Stimulated activated CD4-positive, alpha-beta T cell treated with anti-CD3 and anti-CD28 coated beads, Interleukin-12 subunit alpha, Interleukin-12 subunit beta, amount 100 ng/mL, for 48 hours (primary cell): ENCODE measurements at places on chromosomes 3 and 15.

DNA sequence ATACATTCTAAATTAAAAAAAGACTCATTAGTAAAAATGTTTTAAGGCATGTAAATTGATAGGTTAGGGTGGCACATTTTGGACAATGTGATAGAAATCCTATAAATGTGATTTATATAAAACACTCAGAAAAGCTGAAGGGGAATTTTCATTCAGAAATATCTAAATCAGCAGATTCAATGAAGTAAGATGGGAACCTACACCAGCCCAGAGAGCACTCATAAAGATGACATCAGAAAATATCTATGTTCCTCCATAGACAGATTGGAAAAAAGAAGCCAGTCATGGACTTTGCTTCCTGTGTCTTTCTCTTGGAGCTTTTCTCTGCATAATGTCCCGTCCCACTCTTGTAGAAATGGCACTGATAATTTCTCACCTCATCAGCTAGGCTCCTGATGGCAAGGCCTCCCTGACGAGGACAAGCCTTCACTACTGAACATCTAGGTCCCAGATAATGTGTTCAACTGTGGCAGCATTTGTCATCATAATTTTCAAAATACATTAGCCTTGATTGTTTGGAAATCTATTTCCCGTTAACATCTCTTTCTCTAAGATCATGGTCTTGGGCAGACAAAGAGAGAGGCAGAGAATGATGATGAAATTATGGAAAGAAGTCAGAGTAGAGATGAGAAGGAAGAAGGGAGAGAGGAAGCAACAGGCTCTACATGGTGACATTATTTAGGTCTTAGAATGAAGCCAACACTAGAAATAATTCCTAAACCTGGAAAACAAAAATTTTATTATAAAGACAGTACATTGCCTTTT lies 354.4 kb downstream of the NTRK3 start:
- no peak for DNase-seq

- DNase-seq, result no peak
These were observed 1.7 kb upstream of the RARB start for GRCh38 chr3:25426408-25426807.

DNA sequence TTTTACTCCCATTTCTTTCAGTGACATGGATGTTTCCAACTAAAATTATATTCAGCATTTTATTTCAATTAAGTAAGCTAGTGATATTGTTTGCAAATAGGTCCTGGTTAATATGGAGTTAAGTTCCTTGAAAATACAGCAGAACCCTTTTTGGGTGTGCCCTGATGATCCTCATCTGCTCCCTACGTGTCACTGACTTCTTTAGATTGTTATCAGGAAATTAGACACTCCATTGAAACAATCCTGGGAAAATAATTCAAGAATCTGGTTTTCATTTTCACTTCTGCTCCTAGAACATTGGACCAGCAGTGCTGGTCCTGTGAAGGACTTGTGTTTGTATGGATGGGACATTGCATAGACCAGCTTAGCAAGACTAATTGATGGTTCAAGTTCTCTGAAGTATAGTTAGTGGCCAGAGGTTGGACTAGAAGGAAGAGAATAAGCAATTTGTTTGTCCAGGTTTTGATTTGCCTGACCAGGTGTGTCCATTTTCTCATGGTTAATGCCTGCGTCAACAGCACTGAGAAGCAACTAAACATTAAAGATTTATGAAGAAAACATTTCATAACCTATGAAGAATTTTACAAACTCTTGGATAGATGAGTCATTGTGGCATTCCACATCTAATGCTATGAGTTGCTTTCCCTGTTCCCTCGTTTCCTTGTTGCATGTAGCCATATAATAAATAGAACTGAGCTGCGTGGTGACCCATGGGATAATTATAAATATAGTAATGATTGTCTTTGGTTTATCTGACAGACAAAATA lies 95.8 kb downstream of the ZPLD1 start:
- DNase-seq, result no peak

GRCh38 chr3:45453083-45453482 lies 64.7 kb downstream of the LARS2 start:
- no peak for DNase-seq

DNA sequence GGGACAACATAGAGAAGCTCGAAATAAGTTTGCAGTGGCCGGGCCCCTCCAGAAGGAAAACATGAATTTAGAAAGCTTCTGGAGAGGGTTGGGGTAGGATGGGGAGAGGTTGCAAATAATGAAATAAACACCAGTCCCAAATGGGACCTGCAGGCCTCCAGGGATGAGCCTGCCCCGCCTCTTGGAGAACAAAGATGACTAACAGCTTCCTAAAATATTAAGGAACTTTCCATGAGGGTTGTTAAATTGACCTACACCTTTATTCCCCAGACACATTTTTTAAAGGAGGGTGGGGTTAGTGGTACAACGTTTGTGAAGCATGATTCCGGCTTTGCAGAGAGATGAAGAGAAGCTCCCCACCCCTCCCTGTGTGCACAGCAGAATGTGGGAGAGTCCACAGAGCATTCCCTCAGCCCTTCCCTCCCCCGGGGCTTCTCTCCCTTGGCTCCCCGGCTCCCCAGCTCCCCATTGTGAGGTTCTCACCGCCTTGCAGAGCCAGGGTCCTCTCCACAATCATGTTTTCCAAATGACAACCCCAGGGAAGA lies 84.1 kb downstream of the ARHGAP31 start:
- no peak for DNase-seq

DNA sequence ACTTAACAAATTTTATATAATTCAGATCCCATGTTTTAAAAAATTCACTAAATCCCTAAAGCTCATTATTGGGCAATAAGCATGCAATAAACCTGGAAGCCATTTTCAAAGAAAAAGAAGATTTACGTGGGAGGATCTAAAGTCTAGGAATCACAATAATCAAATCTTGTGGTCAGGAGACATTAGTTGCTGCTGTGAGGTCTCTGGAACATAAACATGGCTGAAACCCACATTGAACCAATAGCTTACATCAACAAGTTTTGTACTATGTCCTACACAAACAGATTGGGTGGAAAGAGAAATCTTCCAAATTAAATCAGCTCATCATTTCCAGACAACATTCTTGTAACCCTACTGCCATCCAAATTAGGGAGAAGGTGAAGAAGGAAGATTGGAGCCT lies 121.9 kb upstream of the EPHA3 start:
- no peak for DNase-seq

DNA sequence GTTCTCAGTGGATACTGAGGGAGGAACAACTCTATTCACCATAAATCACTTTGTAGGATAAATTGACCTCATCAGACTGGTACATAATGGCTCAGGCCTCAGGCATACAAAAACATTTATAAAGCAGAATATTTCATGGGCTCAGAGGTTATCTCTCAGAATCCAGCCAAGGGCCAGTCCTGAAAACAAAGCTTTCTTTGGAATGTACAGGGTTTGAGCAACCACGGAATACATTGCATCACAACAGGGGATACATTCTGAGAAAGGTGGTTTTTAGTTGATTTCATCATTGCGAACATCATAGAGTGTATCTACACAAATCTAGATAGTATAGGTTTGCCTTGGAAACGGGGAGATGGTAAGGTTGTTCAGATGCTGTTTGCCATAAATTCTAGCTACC lies 33.4 kb upstream of the CTDSPL2 start:
- no peak for DNase-seq

GRCh38 chr3:38662544-38662943 lies 13.1 kb upstream of the SCN5A start:
- no peak for DNase-seq

GRCh38 chr15:83250781-83251180 lies 33.7 kb downstream of the BNC1 start:
- DNase-seq, result no peak
